ENCODE measurements at places on chromosomes 1 and 21.

DNA sequence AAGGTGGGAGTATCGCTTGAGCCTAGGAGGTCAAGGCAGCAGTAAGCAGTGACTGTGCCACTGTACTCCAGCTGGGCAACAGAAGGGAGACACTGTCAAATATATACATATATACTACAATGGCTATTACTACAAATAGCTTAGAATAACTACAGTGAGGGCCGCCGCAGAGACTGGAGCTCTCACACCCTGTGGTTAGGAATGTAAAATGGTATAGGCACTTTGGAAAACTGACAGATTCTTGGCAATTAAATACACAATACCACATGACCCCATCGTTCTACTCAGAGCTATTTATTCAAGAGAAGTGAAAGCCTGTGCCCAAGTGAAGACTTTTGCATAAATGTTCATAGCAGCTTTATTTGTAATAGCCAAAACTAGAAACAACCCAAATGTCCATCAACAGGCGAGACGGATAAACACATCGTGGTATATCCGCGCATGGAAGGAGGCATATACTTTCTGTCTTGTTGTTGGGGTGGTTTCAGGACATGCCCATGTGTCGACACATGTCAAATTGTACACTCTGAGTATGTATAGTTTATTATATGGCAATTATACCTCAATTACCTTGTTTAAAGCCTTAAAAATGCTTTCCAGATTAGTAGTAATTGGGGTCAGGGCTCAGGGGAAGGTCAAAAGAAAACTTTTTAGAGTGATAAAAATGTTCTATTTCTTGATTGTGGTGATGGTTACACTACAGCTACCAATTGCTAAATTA lies 123.4 kb downstream of the RIPK4 start:
- DNase-seq = no peak

GRCh38 chr1:208809876-208810275 lies 565.7 kb upstream of the PLXNA2 start:
- DNase-seq = no peak

DNA sequence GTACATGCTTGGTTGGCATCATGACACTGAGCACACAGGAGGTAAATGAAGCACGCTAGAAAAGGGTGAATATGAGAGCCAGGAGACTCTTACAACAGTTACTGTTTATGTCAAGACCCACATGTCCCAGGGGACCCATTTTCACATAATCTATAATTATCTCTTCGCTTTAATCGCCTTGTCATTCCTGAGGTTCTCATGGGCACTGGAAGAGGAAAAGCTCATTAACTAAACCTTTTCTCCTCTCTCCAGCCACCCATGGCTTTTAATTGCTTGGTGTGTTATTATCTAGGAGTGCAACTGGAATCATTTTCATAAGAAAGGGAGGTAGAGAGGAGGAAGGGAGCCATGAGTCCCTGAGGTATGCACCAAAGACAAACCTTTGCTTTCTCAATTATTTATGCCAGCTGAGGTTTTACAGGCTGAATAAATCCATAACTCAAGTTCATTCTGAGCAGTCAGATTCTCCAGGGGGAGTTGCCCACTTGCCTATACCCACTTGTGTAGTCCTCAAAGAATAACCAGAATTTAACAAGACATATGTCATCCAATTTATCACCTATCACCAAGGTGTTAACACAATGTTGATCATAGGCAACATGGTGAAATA lies 77.4 kb downstream of the ACBD6 start:
- DNase-seq = peak; percentile 87

DNA sequence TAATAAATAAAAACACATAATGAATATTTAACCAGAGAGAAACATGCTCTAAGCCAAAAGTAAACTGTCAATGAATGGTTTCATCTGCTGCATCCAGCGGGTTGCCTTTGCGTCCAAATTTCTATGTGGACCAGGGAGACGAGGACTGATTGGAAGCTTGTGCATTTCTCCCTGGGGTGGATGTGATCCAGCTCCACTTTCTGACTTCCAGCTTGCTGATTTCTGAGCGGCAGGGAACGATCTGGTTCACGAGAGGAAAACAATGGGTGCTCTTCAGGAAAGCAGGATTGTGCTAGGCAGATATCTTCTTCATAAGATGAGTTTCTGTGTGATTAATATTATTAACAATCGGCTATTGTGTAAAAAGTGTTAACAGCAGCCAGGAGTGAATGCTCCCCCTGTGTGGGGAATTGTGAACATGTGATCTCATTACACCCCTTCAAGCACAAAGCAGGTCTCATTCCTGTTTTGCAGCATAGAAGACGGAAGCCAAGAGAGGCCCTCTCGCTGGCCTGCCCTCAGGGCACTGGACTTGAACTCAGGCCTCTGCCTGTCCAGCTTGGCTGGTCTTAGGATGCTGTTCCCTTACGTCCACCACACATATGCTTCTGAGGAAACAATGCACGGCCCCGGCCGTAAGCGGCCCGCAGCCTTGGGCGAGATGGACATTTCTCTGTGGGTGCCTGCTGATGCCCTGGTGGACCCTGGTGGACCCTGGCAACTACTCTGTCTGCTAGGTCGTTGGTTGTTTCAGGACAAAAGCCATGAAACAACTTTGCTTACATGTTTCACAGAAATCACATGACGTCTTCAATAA lies 183.4 kb upstream of the C1orf174 start:
- no peak for DNase-seq

- no peak for DNase-seq
Observed at GRCh38 chr1:69139007-69139406, 428.7 kb upstream of the LRRC7 start.

- no peak for DNase-seq
Observed at GRCh38 chr1:101739826-101740330, 256.8 kb downstream of the OLFM3 start.

DNA sequence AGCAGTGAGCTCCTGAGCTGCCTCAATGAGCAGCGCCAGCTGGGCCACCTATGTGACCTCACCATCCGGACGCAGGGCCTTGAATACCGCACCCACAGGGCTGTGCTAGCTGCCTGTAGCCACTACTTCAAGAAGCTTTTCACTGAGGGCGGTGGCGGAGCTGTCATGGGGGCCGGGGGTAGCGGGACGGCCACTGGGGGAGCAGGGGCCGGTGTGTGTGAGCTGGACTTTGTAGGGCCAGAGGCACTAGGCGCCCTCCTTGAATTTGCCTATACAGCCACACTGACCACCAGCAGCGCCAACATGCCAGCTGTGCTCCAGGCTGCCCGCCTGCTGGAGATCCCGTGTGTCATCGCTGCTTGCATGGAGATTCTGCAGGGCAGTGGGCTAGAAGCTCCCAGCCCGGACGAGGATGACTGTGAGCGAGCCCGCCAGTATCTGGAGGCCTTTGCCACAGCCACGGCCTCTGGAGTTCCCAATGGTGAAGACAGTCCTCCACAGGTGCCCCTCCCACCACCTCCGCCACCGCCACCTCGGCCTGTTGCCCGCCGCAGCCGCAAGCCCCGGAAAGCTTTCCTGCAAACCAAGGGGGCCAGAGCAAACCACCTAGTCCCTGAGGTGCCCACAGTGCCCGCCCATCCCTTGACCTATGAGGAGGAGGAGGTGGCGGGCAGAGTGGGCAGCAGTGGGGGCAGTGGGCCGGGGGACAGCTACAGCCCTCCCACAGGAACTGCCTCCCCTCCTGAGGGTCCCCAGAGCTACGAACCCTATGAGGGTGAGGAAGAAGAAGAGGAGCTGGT lies 12.3 kb downstream of the ZBTB7B start:
- DNase-seq = no peak

GRCh38 chr1:52601991-52602855 lies at the start of gene GPX7:
GPX7 (plus strand) TSS chr1:52602371; CDS start chr1:52602410, 39 bp downstream.
- no peak for DNase-seq

- no peak for DNase-seq
Observed at GRCh38 chr1:76209238-76209637, 134.7 kb downstream of the ST6GALNAC3 start.

- DNase-seq = no peak
Observed at GRCh38 chr21:33007747-33008146, 18.0 kb upstream of the OLIG2 start.

DNA sequence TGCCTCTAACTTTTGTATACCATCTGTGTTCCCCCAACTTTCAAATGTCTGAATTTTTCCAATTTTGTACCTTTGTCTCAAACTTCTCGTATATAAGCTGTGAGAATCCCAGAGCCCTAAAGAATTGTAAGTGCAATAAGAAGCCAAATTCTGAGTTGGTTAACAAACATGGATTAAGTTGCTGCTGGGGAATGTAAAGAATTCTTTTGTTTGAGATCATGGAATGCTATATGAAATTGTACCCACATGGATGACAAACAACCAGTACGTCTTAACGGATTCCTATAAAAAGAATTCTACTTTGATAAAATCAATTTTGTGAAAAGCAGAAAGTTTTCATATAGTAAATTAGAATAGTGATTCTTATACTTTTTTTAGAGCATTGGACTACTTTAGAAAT lies 72.4 kb upstream of the CYP2J2 start:
- DNase-seq = no peak

- DNase-seq = no peak
Observed at GRCh38 chr1:226111883-226112261, 49.4 kb downstream of the H3-3A start.

Measured in NCI-H1417 treated with DMSO at 0.1 percent for 48 hours (cell line).